ENCODE measurements at places on chromosomes 13 and 19.

- H3K27me3 ChIP-seq = no peaks in the 10 kb centered on the region
- no peak overlapping the region for H3K4me3 ChIP-seq
- DNase-seq = no peak
- H3K27ac ChIP-seq = no peak overlapping the region
- H3K36me3 ChIP-seq = no peaks in the 10 kb centered on the region
These were observed 8.5 kb downstream of the TMTC4 start for GRCh38 chr13:100666124-100666523.

GRCh38 chr13:30415430-30416030, 6.8 kb upstream of the UBE2L5 start:
- no peak overlapping the region for H3K4me3 ChIP-seq
- no peak overlapping the region for H3K27ac ChIP-seq
- H3K4me1 ChIP-seq = no peaks in the 10 kb centered on the region

DNA sequence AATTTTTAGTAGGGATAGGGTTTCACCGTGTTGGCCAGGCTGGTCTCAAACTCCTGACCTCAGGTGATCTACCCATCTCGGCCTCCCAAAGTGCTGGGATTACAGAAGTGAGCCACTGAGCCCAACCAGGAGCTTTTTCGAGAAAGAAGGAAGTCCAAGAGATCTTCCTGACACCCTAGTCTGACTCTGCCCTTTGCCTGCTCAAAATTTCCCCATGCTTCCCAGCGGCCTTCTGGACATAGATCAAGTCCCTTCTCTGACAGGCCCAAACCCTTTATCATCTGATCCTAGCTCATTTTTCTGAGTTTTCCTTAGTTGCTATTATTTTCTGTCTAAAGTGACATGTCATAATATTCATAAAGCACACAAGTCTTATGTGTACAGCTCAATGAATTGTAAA, 1.5 kb upstream of the BAX start:
- no peak for DNase-seq
- H3K36me3 ChIP-seq = no peaks in the 10 kb centered on the region
- H3K4me1 ChIP-seq = no peaks in the 10 kb centered on the region

DNA sequence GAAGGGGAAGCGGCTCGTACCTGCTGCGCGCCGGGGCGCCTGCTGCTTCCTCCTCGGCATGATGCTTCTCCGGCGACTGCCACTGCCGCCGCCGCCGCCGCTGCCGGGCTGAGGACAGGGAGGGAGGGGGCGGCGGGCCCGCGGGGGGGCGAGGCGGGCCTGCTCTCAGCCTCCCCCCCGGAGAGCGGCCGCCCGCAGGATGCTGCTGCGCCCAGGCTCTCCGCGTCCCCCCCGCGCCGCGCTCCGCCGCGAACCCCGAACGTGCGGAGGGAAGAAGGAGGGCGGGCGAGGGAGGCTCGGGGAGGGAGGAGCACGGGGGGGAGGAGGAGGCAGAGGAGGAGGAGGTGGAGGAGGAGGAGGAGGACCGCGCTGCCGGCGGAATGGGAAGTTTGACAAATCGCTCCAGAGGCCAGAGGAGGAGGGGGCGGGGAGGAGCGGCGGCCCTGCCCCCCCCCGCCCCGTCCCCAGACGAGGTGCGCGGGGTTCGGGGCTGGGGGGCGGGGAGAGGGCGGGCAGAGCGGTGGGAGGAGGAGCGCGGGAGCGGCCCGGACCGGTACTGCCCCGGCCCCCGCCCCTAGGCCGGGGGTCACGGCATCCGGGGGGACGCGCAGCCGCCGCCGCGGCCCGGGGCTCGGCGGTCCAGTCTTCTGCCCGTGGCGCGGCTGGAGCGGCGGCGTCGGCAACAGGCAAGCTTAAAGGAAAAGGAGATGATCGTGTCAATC, at the start of gene TSHZ3:
Gene TSHZ3, minus strand, starts transcription at position 277 of the 722 bp plus-strand sequence. Its CDS starts 217 bp downstream, at position 60.
- H3K4me1 ChIP-seq = no peaks in the 10 kb centered on the region
- no peaks in the 10 kb centered on the region for H3K36me3 ChIP-seq
- H3K27ac ChIP-seq = peak within 1 kb of the TSS; percentile 92
- no peaks in the 10 kb centered on the region for H3K27me3 ChIP-seq
- H3K4me3 ChIP-seq = peak within 1 kb of the TSS; percentile 94
- peak; percentile 72 for DNase-seq

DNA sequence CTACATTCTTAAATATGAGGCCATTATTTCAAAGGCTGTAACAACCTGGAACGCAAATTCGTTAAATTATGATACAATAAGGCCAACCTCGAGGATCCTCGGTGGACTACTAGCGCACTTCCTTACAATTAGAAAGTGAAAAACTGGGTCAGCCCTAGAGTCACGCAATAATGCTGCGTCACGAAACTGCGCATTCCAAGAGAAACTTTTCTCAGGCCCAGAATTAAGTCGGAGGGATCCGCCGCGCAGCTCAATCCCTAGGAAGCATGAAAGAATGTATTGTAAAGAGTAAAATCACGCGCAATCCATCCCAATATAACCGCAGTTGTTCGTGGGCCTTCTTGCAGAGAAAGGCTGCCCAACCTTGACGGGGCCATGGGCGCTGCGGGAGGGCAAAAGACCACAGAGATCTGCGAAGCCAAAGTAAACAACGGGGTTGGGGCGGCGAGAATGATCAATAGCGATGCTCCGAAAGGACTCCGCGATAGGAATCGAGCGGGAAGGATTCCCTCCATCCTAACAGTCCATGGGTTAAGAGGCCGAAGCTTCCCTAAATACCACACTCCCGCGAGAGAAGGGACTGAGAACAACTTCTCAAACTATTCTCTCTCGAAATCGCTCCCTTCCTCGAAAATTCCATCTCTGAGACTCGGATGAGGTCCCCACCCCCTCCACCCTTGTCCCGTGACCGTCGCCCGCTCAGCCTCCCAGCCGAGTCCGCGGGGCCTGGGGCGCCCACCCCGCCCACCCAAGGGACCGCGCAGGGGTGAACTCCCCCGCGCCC, 564 bp downstream of the SPART start:
- peak; percentile 61 for DNase-seq
- no peaks in the 10 kb centered on the region for H3K36me3 ChIP-seq
- H3K27ac ChIP-seq = peak overlapping the region; percentile 99
- no peaks in the 10 kb centered on the region for H3K27me3 ChIP-seq
- H3K4me1 ChIP-seq = no peaks in the 10 kb centered on the region

DNA sequence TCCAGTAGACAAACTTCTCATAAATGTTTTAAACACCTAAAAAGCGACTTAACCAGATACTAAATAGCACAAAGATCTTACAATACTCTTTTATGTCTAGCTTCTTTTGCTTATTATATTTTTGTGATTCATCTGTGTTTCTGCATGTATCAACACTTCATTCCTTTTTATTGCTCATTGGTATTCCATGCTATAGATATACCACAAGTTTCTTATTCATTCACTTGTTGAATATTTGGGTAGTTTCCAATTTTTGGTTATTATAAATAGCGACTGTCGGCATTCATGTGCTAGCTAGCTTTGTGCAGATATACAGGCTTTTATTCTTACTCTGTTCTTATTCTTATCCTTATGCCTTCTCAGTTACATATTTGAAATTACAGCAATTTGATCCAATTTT, 50.0 kb upstream of the RGCC start:
- no peak for DNase-seq
- H3K4me3 ChIP-seq = no peak overlapping the region
- no peaks in the 10 kb centered on the region for H3K36me3 ChIP-seq
- H3K27ac ChIP-seq = no peak overlapping the region
- H3K27me3 ChIP-seq = no peaks in the 10 kb centered on the region

- H3K36me3 ChIP-seq = no peaks in the 10 kb centered on the region
- peak overlapping the region; percentile 15 for H3K27ac ChIP-seq
- no peaks in the 10 kb centered on the region for H3K27me3 ChIP-seq
- no peak overlapping the region for H3K4me3 ChIP-seq
These were observed 7.5 kb downstream of the KCTD15 start for GRCh38 chr19:33804021-33804799.

DNA sequence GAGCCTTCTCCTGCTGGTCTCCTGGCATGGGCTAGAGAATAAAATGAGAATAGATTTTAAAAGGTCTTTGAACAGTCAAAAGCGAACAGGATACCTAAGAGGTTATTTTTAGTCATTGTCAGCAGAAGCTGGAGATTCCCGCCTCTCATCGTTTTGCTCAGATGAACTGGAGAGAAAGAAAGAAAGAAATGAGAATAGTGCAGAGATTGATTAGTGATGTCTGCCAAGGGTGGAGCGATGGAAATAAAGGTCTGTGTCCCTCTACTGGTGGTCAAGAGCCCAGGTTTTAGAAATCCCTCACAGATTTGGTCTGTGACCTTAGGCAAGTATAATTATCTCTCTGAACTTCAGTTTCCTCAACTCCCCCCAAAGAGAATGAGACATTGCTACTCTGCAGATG, 5.3 kb downstream of the NCAN start:
- no peaks in the 10 kb centered on the region for H3K4me1 ChIP-seq
- H3K36me3 ChIP-seq = no peaks in the 10 kb centered on the region
- no peak overlapping the region for H3K4me3 ChIP-seq
- H3K27me3 ChIP-seq = peaks cover 14% of the 10 kb centered on the region

All from prostate gland (tissue), 2 donors.